ENCODE measurements at places on chromosomes 4 and X. TPM values are rescaled to one million over a fixed set of nuclear protein-coding genes. Genes with fewer than 3 reads are reported as not detected.
A peak's percentile ranks its signal among the peaks of the same experiment; 100 is the strongest.

- H3K4me3 ChIP-seq: no peak overlapping the region
- no peaks in the 10 kb centered on the region for H3K27me3 ChIP-seq
- no peaks in the 10 kb centered on the region for H3K4me1 ChIP-seq
- peak; percentile 71 for DNase-seq
- H3K27ac ChIP-seq: no peak overlapping the region
These were observed 35.4 kb upstream of the ENPP6 start for GRCh38 chr4:184253072-184253420.

DNA sequence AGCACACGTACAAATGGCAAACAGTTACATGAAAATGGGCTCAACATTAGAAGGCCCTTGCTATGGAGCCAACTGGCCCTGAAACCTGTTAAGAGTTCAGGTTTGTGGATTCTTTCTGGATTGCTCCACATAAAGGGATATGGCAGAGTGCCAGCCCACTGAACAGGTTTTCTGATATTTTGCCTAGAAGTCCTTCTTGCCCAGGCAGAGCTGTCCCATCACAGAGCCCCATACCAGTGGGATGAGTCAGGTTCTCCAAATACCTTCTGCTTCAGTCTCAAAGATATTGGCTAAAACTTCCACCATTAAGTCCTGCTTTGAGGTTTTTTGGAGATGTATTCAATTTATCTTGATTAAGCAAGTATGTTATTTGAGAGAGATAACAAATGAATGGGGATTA lies 146.8 kb upstream of the IL1RAPL2 start:
- no peaks in the 10 kb centered on the region for H3K4me1 ChIP-seq
- DNase-seq: no peak
- no peaks in the 10 kb centered on the region for H3K27me3 ChIP-seq

DNA sequence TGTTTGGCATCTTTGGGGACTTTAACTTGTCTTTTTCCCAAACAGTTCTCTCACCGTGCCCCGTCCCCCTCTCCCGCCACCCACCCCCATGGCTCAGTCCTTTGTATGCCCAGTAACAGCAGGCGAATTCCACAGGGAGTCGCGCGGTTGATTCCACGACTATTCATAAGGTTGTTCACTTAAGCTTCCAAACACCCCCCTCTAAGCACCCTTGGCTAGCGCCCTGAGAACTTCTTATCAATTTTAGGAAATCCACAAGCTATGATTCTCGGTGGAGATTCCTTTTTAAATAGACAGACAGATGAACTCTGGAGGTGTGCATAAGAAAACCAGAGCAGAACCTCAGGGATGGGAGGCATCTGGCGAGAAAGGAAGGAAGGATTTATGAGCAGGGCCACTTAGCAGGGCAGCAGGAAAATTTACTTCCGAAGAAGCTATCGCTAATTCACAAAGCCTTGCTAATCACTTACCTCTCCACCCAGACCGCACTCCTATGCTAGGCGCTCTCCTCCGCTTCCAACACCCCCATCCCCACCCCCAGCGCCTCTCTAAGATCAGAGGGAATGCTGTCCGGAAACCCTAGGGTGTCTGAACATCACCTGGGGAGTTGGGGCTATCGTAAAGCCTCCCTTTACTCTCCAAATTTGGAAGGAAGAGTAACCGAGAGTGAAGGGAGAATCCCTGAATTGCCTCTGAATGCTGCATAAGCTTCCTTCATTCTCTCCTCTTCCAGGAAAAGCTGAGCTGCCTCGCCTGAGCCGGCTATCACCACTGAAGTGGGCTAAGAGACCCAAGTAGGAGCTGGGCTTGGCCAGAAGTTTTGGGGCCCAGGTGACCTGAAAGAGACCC lies 1.7 kb downstream of the UNC5C start:
- peak overlapping the region; percentile 46 for H3K4me3 ChIP-seq
- no peaks in the 10 kb centered on the region for H3K36me3 ChIP-seq
- H3K27ac ChIP-seq: peak overlapping the region; percentile 86
- peaks cover 7% of the 10 kb centered on the region for H3K27me3 ChIP-seq
- H3K4me1 ChIP-seq: peaks cover 4% of the 10 kb centered on the region

DNA sequence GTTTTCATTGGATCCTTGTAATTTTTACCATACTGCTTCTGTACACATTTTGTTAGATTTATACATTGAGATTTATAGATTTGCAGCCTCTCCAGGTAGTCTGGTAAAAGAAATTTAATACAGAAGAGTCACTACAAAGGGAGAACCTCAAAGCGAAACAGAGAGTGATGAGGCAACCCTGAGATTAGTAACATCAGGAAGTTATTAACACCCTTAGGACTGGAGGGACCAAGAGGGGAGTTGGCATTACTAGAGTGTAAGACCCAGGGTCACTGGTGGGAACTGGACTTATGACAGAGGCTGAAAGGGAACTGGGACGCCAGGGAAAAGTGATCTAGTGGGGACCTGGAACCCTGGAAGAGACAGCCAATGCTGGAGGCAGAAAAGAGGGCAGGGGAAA lies 20.6 kb upstream of the MAML3 start:
- H3K27ac ChIP-seq: no peak overlapping the region
- no peaks in the 10 kb centered on the region for H3K36me3 ChIP-seq
- no peak overlapping the region for H3K4me3 ChIP-seq
- H3K4me1 ChIP-seq: no peaks in the 10 kb centered on the region

DNA sequence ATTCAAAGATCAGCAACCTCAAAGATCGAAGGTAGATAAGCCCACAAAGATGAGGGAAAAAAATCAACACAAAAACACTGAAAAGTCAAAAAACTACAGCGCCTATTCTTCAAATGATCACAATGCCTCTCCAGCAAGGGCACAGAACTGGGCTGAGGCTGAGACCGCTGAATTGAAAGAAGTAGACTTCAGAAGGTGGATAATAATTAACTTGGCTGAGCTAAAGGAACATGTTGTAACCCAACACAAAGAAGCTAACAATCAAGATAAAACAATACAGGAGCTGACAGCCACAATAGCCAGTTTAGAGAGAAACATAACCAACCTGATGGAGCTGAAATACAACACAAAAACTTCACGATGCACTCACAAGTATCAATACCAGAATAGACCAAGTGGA lies 231.1 kb downstream of the STPG2 start:
- H3K27me3 ChIP-seq: no peaks in the 10 kb centered on the region
- H3K4me3 ChIP-seq: no peak overlapping the region
- no peak for DNase-seq

GRCh38 chrX:102723456-102723855 lies 2.9 kb downstream of the GPRASP3 start:
- no peaks in the 10 kb centered on the region for H3K4me1 ChIP-seq
- DNase-seq: no peak

DNA sequence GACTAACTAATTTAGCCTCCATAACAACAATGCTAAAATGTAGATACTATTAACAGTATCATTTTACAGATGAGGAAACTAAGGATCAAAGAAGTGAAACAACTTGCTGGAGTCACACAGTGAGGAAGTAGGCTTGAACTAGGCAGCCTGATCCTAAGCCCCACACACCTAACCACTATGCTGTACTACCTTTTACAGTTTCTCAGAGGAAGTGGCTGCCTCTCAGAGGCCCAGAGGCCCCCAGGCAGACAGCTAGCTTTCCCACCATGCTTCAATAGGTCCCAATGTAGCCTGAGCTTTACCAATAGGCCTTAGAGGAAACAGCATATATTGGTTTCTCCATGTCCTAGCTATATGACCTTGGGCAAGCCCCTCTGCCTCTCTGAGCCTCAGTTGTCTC lies 69.4 kb upstream of the PJA1 start:
- H3K4me3 ChIP-seq: no peak overlapping the region
- DNase-seq: no peak
- no peaks in the 10 kb centered on the region for H3K36me3 ChIP-seq
- no peak overlapping the region for H3K27ac ChIP-seq
- H3K27me3 ChIP-seq: no peaks in the 10 kb centered on the region
- H3K4me1 ChIP-seq: no peaks in the 10 kb centered on the region

DNA sequence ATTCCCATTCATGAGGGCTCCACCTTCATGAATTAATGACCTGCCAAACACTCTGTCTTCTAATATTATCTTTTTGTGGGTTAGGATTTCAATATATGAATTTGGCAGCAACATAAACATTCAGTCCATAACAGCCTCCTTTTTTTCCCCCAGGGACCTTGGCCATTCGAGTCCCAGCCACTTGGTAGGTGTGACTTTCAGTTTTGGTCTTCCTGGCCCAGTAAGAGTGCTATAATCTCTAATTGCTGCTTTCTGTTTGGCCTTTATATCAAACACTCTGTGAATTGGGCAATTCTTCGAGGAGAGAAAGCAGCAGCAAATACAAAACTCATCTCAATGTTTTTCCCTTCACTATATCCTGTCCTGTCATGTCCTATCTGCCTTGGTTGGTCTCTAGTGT lies 12.4 kb upstream of the RADX start:
- H3K4me3 ChIP-seq: no peak overlapping the region
- no peak overlapping the region for H3K27ac ChIP-seq
- no peak for DNase-seq
- no peaks in the 10 kb centered on the region for H3K4me1 ChIP-seq
- no peaks in the 10 kb centered on the region for H3K36me3 ChIP-seq
- no peaks in the 10 kb centered on the region for H3K27me3 ChIP-seq

GRCh38 chr4:82491251-82491960 lies 61.0 kb downstream of the ENOPH1 start:
- H3K27ac ChIP-seq: no peak overlapping the region
- DNase-seq: no peak
- no peaks in the 10 kb centered on the region for H3K4me1 ChIP-seq
- peaks cover 3% of the 10 kb centered on the region for H3K36me3 ChIP-seq
- H3K27me3 ChIP-seq: no peaks in the 10 kb centered on the region

- H3K4me1 ChIP-seq: no peaks in the 10 kb centered on the region
- no peaks in the 10 kb centered on the region for H3K27me3 ChIP-seq
- no peak overlapping the region for H3K4me3 ChIP-seq
- no peak for DNase-seq
These were observed 21.1 kb upstream of the GPR34 start for GRCh38 chrX:41667631-41668030.

DNA sequence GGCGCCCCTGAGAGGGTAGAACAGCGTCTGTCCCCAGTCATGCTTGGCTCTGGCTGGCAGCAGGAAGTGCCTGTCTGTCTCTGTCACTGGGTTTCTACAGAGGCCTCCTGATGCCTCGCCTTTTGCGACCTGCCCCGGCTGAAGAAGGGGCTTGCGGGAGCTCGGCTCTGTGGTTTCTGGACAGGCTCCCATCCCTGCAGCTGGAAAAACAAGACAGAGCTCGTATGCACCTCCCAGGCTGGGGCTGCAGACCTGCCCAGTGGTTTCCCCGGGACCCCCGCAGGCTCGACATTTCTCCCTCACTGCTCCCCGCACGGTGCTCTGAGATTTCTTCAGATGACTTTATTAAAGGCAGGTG lies 57.0 kb upstream of the SORCS2 start:
- no peak overlapping the region for H3K4me3 ChIP-seq
- no peaks in the 10 kb centered on the region for H3K27me3 ChIP-seq
- H3K4me1 ChIP-seq: no peaks in the 10 kb centered on the region
- peak overlapping the region; percentile 15 for H3K27ac ChIP-seq

DNA sequence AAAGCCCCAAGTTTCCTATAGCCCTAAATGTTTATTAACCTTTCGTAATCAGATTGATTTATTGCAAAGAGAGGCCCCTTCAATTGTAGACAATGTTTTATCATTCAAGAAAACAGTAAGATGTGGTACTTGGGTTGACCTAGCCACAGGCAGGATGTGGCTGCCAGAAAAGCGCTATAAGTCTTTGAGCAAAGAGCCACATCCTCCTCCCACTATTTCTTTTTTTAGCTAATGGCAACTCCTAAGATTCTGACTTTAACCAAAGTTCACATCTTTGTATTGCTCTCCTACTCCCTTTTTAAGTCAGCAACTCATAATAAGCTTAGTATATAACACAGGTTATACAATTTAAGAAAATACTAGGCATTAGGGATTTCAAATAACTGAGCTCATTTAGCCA lies 70.7 kb upstream of the PPP3CA start:
- no peak overlapping the region for H3K27ac ChIP-seq
- no peak overlapping the region for H3K4me3 ChIP-seq
- DNase-seq: no peak
- H3K4me1 ChIP-seq: no peaks in the 10 kb centered on the region
- no peaks in the 10 kb centered on the region for H3K27me3 ChIP-seq

- no peak overlapping the region for H3K27ac ChIP-seq
- no peak for DNase-seq
These were observed 38.6 kb upstream of the CEP135 start for GRCh38 chr4:55910140-55910539.

GRCh38 chr4:83486457-83487129 lies 1.7 kb upstream of the ABRAXAS1 start:
- no peak for DNase-seq
- H3K27ac ChIP-seq: no peak overlapping the region
- peaks cover 12% of the 10 kb centered on the region for H3K4me1 ChIP-seq

GRCh38 chr4:118836301-118837120 lies 585 bp upstream of the SEC24D start:
- H3K4me1 ChIP-seq: peaks cover 14% of the 10 kb centered on the region
- peaks cover 19% of the 10 kb centered on the region for H3K36me3 ChIP-seq
- DNase-seq: no peak
- H3K27me3 ChIP-seq: no peaks in the 10 kb centered on the region
- peak overlapping the region; percentile 90 for H3K4me3 ChIP-seq

GRCh38 chrX:50125480-50125879 lies 75.3 kb downstream of the AKAP4 start:
- no peak overlapping the region for H3K4me3 ChIP-seq
- H3K4me1 ChIP-seq: no peaks in the 10 kb centered on the region
- no peak overlapping the region for H3K27ac ChIP-seq
- no peak for DNase-seq

DNA sequence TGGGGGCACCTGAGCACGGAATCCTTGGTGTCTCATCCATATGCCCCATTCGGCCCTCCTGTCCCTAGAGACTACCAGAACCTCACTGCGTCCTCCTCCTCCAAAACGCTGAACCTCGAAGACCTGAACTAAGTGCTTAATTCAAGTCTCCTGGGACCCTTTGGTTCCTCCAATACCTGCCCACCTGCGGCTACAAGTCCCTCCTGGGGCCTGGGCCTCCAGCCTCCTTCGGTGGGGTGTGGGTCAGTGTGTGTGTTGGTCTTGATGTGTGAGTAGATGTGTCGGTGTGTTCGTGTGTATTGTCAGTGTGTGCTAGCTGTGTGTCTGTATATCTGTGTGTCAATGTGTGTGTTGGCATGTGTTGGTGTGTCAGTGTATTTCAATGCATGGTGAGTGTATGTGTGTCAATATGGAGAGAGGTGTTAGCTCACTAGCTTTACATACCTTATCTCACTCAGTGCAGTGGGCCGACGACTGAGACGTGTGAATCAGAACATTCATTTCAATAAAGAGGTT lies 2.6 kb upstream of the SEPTIN6 start:
- H3K4me3 ChIP-seq: no peak overlapping the region
- H3K36me3 ChIP-seq: no peaks in the 10 kb centered on the region
- no peaks in the 10 kb centered on the region for H3K27me3 ChIP-seq
- no peaks in the 10 kb centered on the region for H3K4me1 ChIP-seq
- H3K27ac ChIP-seq: no peak overlapping the region
- DNase-seq: no peak

GRCh38 chrX:97234471-97235081 lies 350.9 kb downstream of the RPA4 start:
- H3K27me3 ChIP-seq: no peaks in the 10 kb centered on the region
- H3K4me3 ChIP-seq: no peak overlapping the region
- no peaks in the 10 kb centered on the region for H3K4me1 ChIP-seq
- DNase-seq: no peak
- H3K27ac ChIP-seq: no peak overlapping the region

Gene SATL1
- total RNA-seq: not detected

Gene DMD
- total RNA-seq: 37.0 TPM

Gene INTS6L
- 15.2 TPM for total RNA-seq

Gene NEIL3
- total RNA-seq: not detected

Gene JADE1
- total RNA-seq: 34.5 TPM

Gene CYLC1
- total RNA-seq: not detected

Gene ACE2
- 4.1 TPM for total RNA-seq

Gene RAB39B
- total RNA-seq: 0.84 TPM

Gene OPRPN
- total RNA-seq: not detected

Gene CENPVL1
- total RNA-seq: not detected

Data from upper lobe of left lung (tissue), 6 donors.